Activated CD4-positive, alpha-beta T cell treated with anti-CD3 and anti-CD28 coated beads for 48 hours (primary cell): ENCODE measurements at places on chromosomes 11 and 22.
A peak's percentile ranks its signal among the peaks of the same experiment; 100 is the strongest.

DNA sequence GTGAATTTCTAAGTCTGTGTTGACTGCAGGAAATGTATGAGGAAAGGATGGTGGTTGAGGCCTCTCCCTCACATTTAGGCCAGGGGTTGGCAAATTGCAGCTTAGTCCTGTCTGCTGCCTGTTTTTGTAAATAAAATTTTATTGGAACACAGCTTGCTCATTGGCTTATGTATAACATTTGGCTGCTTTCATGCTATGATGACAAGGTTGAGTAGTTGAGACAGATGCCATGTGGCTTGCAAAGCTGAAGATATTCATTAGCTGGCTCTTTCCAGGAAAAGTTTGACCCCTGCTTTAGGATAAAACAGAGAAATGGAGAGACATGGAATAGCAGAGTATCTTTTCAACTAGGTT lies 46.2 kb downstream of the BCR start:
- DNase-seq = no peak

GRCh38 chr11:118339281-118339961 lies 3.1 kb downstream of the CD3D start:
- DNase-seq = peak; percentile 39

DNA sequence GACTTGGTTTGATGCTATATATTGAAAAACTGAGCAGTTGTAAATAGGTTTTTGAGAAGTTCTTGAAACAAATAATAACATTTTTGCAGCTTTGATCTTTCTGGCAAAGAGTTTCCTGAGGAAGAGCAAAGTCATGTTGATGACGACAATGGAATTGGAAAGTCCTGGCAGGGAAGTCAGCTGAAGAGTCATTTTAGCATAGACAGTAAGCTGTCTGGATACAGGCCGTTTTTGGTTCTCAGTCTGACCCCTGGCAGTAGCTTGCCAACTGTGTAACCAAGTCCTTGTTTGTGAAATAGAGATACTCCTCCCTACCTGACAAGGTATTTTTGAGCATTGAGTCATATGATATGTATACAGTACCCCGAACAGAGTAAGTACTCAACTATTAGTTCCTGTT lies 193.3 kb downstream of the C11orf91 start:
- DNase-seq = no peak

DNA sequence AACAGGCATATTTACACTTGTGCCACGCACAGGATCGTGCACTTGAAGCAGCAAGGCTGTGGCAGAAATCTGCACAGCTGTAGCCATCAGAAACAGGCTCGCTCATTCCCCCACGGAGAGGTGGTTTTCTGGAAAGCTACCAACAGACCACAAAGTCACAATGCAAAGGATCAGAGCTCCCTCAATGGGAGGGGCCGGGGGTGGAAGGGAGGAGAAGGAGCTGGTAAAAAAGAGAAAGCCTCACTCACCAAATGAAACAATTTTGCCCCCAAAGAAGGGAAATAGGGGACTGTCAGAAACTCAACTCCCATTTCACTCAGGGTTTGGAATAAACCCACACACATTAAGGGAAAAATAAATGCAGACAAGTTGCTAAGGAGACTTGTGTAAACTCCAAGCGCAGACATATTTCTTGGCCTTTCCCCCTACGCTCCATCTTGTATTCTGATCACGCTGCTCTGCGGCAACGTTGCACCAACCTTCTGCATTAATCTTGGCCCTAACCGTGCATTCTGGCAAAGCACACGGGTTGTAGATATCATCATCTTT lies 43.2 kb upstream of the BLID start:
- no peak for DNase-seq

- DNase-seq = no peak
Measured at GRCh38 chr11:130816546-130817329, 99.5 kb downstream of the SNX19 start.

DNA sequence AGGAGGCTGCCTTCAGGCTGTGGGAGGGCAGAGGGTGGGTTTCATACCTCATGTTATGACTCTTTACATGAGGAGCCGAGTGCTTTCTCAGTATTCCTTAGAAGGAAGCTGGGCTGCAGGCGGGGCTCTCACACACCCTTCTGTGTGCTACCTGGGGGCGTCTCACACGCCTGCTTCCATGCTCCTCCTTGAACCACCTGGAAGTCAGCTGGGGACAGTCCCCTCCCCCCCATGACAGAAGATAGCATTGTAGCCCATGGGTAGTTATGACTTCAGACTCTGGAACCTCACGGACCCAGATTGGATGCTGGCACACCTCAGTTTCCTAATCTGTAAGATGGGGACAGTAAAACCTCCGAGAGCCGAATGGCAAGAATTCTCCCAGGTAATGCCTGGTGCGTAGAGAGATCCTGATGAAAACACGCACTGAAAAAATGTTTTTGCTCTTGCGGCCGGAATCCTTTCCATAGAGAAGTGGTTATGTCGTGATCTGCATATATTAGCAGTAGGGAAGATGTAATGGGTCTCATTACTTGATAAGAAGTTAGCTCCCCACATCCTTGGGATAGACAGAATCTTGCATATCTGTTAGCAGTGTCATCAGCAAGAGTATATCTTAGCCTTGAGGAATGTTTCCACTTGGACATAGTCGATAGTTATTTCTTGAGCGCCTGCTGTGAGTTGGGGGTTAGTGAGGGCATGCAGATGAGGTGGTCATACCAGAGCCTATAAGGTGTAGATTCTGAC lies 4.9 kb downstream of the DAGLA start:
- no peak for DNase-seq

DNA sequence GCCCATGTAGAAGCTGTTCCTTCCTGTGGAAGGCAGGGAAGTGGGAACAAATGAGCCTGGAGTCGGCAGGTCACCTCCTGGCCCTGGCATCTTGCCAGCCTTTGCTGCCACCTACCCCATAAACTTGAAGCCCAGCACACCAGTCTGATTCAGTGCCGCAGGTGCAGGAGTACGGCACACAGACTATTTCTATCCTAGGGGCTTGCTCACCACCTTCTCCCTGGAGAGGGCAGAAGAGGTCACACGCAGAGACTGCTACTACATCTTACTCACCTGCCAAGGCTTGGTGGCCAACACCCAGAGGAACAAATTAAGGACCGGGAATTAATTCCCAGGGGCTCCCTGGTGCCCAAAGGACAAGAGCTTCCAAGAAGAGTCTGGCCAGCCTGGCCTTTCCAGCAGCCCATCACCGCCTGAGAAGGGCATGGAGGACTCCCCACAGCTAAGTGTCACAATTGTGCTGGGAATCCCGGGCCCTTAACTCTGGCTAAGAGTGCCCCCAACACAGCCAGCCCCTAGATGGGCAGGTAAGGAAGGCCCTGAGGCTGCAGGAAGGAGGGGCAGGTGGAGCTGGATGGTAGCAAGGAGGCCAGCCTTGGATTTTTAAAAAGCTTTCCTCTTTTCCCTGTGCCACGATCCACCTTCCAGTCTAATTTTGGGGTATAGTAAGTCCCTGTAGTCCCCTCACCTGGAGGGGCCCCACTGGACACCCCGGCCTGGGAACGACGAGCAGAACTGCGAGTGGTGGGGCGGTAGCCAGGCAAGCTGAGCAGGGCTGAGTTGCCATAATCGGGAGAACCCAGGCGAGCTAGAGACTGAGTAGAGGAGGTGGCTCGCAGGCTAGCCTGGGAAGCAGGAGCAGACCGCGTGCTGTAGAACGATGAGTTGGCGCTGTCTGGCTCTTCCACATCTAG lies 6.9 kb downstream of the IL18BP start:
- no peak for DNase-seq

DNA sequence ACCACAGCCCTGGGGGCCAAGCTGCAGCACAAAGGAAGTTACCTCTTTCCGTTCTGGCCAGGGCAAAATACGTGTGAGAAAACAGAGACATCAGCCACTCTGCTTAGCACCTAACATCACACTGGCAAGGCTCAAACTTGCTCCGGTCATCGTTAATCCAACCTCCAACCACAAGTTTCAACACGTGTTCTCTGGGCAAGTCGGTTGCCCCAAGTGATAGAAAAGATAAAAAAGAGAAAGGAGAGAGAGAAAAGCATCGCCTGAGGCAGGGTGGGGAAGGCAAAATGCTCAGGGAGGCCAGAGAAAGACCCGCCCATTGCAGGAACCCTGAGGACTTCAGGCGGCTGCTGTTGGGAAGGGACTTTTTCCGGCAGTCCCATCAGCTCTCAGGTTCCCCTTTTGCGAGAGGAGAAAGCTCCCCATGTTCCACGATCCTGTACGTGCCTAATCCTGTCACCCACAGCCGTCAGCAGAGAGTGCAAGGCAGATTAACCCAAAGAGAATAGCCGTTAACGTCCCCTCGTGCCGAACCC lies 18.5 kb upstream of the B4GALNT4 start:
- DNase-seq = no peak

GRCh38 chr11:41950470-41951143 lies 491.2 kb upstream of the LRRC4C start:
- no peak for DNase-seq

GRCh38 chr11:73797457-73797856 lies 9.8 kb downstream of the MRPL48 start:
- no peak for DNase-seq

DNA sequence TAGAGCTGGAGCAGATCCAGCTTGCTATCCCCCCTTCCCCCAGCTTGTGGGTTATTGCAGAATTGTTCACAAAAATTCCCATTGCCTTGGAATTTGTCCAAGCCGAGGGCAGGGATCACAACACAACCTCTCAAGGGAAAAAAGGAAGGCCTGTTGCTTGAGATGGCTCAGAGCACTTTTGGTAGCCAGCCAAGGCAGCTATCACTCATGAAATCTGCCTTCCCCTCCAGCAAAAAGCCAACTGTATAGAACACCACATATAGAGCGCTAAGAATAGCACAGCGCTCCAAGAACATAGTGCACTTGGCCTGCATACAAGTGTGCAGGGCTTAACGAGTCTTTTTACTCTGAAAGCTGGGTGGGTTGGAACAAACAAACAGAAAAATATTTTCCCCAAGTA lies 46.2 kb downstream of the FAM83F start:
- no peak for DNase-seq

- peak; percentile 79 for DNase-seq
Measured at GRCh38 chr11:17389211-17389956, 925 bp upstream of the KCNJ11 start.

DNA sequence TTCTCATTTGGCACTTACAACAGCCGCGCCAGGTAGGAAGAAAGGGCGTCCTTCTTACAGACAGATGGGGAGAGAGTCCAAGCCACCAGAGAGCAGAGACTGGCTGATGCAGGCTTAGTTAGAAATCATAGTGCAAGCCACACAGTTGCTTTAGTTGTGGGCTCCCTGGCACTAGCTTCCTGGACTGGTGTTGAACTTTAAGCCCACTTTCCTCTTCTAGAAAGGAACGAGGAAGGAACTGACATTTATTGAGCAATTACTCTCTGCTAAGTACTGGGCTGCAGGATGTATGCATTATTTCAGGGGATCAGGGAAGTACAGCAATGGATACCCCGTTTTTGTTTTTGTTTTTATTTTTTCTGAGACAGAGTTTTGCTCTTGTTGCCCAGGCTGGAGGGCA lies 3.0 kb downstream of the BACE1 start:
- no peak for DNase-seq

GRCh38 chr11:121614636-121615240 lies 162.0 kb upstream of the SORL1-AS1 start:
- DNase-seq = no peak

GRCh38 chr22:29300467-29300806 lies 6.0 kb upstream of the GAS2L1 start:
- no peak for DNase-seq

DNA sequence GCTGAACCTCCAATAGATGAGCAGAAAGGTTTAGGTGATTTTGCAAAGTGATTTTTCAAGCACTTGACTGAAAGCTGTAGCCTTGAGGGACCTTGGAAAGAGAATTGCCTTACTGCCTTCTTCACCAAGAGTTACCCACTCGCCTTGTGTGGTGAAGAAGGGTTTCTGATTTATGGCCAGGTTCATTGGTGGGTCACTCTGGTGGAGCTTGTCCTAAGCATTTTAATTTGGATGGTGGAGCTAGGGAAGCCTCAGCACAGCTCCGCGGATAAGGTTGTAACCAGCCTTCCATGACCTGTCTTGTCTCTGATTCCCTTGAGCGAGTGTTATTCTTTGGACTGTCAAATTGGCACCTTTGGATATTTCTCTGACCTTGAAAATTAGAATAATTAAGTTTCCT lies 226.4 kb downstream of the FAT3 start:
- DNase-seq = no peak

- no peak for DNase-seq
Measured at GRCh38 chr11:106288057-106288456, 210.6 kb downstream of the AASDHPPT start.

DNA sequence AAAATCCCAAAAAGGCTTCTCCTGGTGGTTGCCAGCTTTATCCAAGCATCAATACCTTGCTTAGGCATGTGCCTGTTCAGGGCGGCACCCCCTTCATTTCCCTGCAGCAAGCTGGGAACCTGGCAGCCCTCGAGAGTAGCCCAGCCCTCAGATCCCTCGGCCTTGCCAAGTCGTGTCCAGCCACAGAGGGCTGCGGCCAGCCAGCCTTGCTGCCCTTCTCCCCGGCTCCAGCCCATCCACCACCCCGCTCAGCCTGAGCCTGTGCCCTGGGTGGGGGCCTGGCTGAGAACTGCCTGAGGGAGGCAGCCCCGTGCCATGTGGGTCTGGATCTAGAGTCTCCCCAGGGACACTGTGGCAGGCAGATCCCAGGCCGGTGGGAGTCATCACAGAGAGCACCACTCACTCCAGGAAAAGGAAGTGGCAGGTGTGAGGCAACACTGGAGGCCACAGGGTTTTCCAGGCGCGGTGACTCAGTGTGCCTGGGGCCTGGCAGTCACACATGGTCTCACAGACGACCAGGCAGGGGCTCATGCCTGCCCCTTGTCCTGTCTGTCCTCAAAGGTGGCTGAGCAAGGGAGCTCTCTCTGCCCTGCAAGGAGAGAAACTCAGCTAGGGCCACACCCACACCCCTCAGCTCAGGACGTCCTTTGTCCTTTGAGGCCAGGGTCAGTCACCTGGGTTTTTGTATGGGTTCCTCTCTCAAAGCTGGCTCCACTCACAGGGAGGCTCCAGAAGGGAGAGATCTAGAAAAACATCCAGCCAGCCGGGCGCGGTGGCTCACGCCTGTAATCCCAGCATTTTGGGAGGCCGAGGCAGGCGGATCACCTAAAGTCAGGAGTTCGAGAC lies 12.2 kb upstream of the CDC42BPG start:
- DNase-seq = peak; percentile 82

DNA sequence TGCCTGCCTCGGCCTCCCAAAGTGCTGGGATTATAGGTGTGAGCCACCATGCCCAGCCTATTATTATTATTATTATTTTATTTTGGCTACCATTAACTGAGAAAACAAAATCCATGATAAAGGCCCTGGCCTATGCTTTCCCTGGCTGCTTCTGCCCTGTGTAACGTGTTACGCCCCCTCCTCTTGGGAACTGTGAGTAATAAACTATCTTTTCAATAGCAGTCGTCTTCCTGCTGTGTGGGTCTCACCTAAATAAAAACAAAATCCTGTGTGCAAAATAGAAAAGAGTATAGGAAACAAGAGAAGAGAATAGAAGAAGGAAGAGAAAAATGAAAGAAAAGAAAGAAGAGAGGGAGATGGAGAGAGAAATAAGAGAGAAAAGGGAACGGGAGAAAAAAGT lies 237.0 kb downstream of the MIAT start:
- DNase-seq = no peak

DNA sequence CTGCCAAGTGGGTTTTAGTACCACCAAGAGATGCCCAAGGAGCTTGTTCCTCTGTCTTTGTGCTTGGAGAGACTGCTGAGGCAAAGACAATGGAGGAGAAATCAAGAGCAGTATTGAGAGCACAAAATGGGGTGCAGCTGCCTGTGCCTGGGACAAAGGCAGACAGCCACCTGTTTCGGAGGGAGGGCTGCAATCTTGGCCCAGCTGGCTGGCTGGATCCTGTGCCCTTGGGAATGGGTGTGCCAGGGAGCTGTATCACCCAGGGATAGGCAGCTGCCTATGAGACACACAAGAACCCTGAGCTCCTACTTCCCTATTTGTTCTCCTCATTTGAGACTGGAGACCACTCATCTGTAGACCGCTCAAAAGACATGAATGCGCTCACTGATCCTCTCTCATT lies 23.3 kb upstream of the CHRM4 start:
- no peak for DNase-seq
